ENCODE measurements at places on chromosomes 11 and 22.

DNA sequence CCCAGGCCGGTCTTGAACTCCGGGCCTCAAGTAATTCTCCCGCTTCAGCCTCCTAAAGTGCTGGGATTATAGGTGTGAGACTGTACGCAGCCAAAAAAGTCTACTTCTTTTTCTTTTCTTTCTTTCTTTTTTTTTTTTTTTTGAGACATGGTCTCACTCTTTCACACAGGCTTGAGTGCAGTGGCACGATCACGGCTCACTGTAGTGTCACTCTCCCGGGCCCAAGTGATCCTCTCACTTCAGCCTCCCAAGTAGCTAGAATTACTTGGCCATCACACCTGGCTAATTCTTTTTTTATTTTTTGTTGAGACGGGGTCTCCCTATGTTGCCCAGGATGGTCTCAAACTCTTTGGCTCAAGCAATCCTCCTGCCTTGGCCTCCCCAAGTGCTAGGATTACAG is 3.6 kb upstream of the UBE2L3 start:
- DNase-seq, result no peak

- DNase-seq, result no peak
Measured at GRCh38 chr11:17602105-17603001, 55.3 kb downstream of the OTOG start.

DNA sequence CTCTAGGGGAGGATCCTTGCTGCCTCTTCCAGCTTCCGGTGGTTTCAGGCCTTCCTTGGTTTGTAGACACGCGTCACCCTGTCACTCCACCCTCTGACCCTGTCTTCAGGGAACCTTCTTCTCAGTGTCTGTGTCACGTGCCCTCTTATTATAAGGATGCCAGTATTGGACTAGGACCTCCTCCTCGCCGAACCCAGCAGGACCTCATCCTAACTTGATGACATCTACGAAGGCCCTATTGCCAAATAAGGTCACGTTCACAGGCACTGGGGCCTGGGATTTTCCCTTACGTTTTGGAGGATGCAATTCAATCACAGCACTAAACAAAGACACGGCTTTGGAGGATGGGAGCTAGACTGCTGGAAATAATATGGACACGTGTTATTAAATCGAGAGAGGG is 408.7 kb downstream of the BRD1 start:
- no peak for DNase-seq

DNA sequence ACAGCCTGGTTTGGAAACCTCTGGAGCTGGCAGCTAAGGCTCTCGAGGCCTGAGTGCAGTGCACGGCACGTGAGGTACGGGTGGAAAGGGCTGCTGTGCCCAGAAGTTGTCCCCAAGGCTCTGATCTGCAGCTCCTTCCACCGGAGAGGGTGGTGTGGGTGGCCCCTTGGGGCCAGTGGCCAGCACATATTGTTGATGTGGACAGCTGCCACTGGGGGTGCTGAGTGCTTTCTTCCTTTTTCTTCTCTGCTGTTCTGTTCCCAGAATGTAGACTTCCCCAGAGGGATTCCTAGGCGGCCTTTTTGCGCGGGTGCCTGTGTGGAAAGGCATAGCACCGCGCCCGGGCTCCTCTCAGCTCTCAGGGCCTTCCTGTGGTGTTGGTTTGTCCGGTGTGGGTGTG is 1476.5 kb downstream of the TBC1D22A start:
- no peak for DNase-seq

- DNase-seq, result peak; percentile 76
Measured at GRCh38 chr22:42615092-42615859, 593 bp upstream of the POLDIP3 start.
